ENCODE measurements at places on chromosomes 6 and 20. TPM values are rescaled to one million over a fixed set of nuclear protein-coding genes. Genes with fewer than 3 reads are reported as not detected.

The ZNF311 gene
- 0.25 TPM for total RNA-seq

The LPIN3 gene
- total RNA-seq, result 1.9 TPM

The SGK2 gene
- total RNA-seq, result 0.38 TPM

The ATP9A gene
- 0.11 TPM for total RNA-seq

The ZSCAN23 gene
- 0.19 TPM for total RNA-seq

The SYNDIG1 gene
- total RNA-seq, result not detected

The OR2H1 gene
- total RNA-seq, result not detected

The C6orf132 gene
- not detected for total RNA-seq

The SLC24A3 gene
- total RNA-seq, result not detected

The MOG gene
- not detected for total RNA-seq

Data from CD4-positive, alpha-beta T cell (primary cell).